ENCODE measurements at places on chromosomes 7 and 10.

- DNase-seq = no peak
Observed at GRCh38 chr10:47332946-47333345, 10.7 kb downstream of the GDF2 start.

DNA sequence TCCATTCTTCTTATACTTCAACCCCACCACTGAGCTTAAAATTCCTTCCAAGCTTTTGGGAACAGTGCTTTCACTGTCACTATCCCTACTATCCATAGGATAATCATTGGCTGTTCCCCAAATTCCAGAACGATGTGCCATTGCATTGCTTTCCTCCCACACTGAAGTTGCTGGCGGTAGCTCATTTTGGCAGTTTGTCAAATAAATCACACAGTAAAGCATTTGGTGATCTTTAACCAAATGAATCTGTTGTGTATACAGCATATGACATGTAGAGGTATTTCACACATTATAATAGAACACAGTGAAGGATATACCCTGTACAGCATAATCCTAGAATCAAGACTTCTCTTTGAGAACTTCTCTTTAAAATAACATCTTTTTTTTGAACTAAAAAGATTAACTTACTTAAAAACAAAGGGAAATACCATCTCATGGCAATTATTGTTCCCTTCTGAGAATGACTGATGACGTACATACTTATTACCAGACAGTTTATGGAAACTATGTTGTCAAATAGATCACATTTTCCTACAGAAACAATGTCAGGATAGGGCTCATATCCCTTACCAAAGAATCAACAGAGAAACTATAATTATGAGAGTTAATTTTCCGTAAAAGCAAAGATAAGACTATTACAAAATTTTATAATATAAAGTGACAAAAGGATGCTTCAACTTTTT, 93.6 kb downstream of the CTNNA3 start:
- DNase-seq = no peak

DNA sequence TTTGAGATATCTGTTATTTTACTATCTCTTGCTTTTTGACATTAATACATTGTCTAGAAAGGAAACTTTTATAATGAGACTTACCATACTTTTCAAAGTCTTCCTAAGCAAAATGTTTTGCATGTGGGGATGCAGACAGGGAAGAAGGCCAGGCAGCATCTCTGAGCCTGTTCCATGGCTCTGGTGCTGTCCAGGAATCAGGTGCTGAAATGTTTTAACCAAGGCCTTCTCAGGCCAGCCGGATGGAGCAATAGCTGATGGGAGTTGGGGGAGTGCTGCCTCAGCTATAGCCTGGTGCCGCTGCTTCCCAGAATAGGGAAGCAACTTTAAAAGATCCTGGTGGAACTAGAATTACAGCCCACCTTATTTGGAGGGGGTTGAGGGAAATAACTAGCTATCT, 38.5 kb downstream of the CRTAC1 start:
- DNase-seq = no peak

DNA sequence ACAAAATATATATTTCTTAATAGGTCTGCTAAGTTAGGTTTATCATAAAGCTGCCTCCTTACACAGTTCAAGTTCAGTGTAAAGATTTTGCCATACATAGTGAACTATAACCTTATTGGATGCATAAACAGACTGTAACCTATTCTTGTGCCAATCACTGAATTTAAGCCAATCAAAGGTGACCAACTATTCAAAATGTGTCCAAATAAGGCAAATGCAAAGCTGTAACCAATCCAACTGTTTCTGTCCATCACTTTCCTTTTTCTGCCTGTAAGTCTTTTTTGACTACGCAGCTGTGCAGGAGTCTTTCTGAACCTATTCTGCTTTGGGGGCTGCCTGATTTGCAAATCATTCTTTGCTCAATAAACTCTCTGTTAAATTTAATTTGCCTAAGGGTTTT, 11.6 kb upstream of the DNMBP start:
- DNase-seq = no peak

GRCh38 chr7:66281678-66282590, 76.8 kb downstream of the TPST1 start:
- DNase-seq = no peak

GRCh38 chr10:5547681-5547930, 22.8 kb downstream of the CALML3 start:
- DNase-seq = no peak

DNA sequence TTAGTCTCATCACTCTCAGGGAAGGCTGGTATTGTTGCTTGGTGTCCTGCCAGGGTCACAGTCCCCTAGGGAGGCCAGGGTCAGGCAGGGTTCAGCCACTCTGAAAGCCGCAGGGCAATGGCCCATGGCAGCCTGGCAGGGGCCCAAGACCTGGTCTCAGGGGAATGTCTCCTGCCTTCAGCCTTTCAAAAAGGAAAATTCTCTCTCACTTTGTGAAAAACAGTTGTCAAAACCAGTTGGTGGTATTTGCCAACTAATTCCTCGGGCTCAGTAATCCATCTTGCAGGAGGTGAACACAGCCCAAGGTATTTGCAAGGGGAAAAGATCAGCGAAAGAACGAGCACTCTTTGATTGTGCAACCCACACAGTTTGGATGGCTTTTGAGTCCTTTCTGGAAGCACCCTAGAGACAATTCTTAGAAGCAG, 101.5 kb downstream of the JCAD start:
- DNase-seq = no peak

DNA sequence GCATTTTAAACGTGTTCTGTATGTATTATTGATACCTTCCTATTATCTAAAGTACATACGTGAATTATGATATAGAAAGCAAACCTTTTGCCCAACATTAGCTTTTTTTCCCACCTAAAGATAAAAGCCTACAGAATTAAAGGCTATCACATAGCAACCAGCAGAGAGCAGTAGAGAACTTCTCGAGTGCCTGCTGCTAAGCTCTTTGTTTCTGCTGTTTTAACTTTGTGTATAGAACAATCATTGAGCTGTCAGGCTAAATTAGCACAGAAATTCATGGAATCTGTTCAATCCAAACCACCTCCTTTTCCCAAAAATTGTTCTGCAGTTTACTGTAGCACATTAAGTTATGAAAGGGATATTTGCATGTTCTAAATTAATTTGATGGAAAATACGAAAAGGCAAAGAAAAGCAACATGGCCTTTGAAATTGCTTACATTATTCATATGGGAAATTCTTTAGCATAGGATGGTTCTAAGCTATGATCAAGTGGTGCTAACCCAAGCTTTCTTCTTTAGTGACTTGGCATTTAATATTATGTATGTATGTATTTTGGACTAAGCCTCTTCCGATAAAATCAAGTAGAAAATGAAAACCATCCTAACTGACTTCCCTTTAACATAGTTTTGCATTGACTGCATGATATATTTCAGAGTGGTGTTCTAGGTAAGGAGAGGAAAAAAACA, 1288.5 kb downstream of the GATA3 start:
- no peak for DNase-seq

DNA sequence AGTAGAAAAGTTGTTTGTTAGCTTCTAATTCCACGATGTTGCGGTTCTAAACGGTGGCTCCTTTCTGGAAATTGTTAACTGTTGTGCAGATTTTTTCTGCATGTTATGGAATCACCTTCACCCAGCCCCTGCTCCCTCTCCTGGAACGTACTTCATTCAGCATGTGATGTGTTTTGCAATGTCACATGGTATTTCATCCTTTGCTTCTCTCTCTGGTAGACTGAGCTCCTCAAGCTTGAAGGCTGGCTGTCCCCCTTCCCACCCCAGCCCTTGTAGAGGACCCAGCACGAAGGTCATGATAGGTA, 4.4 kb downstream of the PPP2R2D start:
- no peak for DNase-seq

DNA sequence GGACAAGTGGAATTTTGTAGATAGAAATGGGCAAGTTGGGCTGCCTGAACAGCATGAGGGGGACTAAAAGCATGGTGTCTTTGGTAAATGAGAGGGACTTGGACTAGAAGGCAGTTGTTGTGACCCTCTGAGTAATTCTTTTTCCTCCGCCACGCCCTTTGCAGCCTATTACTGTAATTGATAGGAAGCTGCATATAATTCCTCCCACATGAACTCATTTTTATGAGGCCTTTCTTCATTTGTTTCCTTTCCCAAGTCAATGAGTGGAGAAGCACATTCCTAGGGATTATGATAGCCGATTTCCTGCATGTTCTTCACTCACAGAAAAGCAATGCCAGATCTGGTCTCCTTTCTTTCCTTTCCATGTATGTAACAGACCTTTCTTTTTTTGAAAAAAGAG, 27.7 kb downstream of the ZSCAN25 start:
- no peak for DNase-seq

- no peak for DNase-seq
Observed at GRCh38 chr7:12458520-12459131, 55.0 kb upstream of the VWDE start.

DNA sequence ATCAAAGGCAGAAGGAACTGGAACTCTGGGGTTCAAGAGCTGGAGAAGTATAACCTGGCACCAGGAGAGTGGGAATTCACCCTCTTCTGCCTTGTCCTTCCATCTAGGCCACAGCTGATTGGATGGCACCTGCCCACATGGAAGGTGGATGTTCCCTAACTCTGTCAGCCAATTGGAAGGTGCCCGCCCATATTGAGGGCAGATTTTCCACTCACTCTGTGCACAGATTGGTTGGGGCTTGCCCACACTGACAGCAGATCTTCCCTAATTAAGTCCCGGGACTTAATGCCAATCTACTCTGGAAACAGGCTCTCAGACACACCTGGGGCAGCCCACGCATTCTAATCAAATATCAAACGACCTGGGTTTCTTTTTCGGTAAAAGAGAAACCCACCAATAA, 1142.3 kb upstream of the CELF2 start:
- DNase-seq = no peak

DNA sequence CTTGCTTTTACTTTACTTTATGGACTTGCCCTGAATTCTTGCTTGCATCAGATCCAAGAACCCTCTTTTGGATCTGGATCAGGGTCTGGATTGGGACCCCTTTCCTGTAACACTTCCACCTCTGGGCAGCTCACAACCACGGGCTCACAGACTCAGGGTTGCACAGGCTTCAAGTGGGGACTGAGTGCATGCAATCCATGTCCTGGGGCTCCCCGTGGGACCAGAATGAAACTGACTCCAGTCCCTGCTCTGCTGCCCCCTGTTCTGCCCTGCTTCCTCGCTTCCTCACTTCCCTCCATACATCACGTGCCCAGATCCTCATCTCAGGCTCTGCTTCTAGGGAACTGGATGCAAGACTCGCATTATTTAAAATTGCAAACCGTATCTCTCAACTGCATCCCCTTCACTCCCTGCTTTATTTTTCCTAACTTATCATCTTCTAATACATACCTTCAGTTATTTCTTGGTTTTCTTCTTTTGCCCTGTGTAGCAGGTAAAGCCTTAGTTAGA, 23.3 kb upstream of the INMT start:
- DNase-seq = no peak
